ENCODE measurements at places on chromosomes 5 and 9.

DNA sequence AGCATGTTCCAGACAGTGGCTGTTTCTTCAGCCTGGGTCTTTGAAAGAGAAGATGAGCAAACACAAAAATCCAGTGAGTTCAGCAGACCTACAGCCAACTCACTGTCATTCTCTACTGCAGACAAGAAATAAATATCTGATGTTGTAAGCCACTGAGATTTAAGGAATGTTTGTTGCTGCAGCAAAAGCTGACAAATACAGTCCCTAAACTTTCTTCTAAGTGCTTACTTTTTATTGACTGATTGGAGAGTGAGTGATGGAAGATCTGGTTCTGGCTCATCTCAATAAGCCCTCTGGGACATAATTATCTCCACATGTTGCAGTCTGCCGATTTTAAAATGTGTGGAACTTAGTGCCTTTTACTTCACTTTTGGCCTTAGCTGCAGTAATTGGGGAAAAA lies 69.9 kb upstream of the LMNB1 start:
- DNase-seq: no peak

GRCh38 chr5:33153831-33154230 lies 286.9 kb upstream of the TARS1 start:
- no peak for DNase-seq

- DNase-seq: peak; percentile 68
These were observed 14.2 kb upstream of the RALGDS start for GRCh38 chr9:133135146-133135745.

DNA sequence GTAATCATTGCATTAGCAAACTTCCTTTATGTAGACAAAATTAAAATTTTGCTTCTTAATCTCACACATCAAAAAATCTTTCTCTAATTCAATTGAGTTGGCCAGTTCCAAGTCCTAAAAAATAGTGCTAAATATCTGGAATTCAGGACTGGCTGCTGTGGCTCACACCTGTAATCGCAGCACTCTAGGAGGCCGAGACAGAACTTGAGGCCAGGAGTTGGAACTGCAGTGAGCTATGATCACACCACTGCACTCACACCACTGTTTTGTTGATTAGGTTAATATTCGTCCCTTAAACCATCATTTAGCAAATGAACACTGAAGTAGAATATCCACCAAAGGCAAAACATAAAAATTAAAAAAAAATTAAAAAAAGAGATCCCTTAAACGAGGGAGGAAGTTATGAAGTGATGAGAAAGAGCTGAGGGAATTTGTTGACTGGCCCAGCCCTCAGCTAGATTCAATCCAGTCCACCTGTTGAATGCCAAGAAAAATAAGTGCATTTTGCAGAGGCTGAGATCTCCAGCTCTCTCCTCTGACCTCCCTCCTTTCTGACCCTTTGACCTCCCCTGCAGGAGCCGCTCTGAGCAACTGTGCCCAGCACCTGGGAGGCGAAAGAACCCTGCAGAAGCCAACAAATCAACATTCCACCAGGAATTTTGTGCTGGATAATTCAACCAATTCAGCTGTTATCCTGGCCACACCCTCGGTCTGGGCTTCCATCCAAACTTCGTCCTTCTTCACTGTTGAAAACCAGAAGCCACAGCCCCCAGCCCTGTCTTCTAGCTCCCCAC lies 96.8 kb downstream of the OR2K2 start:
- DNase-seq: no peak

- DNase-seq: no peak
These were observed 110.5 kb downstream of the NUDT12 start for GRCh38 chr5:103452089-103452488.

- DNase-seq: no peak
These were observed 397.8 kb downstream of the ARRDC3 start for GRCh38 chr5:90985341-90985740.

GRCh38 chr5:78221964-78222451 lies 72.5 kb downstream of the AP3B1 start:
- no peak for DNase-seq

- peak; percentile 1 for DNase-seq
These were observed 93.0 kb downstream of the PHF2 start for GRCh38 chr9:93669116-93669957.

- DNase-seq: no peak
These were observed 737.6 kb upstream of the NUDT12 start for GRCh38 chr5:104299998-104300706.

DNA sequence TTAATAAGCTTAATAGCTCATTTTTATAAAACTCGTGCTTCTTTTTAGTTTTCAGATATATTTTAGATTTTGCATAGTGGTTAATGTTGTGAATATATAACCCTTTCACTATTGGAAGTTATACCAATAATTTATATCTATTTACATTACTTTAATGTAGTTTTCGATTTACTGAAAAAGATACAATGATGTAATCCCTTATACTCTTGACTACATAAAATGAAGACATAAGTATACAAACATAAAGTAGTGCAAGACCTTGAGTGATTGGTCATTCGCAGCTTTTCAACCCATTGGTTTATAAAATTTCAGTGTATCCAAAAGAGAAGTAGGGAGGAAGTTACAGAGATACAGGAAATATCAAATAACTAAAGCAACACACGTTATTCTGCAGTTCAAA lies 84.3 kb upstream of the GRHPR start:
- DNase-seq: no peak

All from T-helper 17 cell (primary cell).